ENCODE measurements at places on chromosomes 3 and 15.

- no peak overlapping the region for H3K27ac ChIP-seq
- DNase-seq, result no peak
- no peaks in the 10 kb centered on the region for H3K27me3 ChIP-seq
- no peaks in the 10 kb centered on the region for H3K4me1 ChIP-seq
- no peaks in the 10 kb centered on the region for H3K36me3 ChIP-seq
Measured at GRCh38 chr3:102466001-102466400, 31.2 kb downstream of the ZPLD1 start.

- H3K4me1 ChIP-seq, result no peaks in the 10 kb centered on the region
- no peak for DNase-seq
- no peak overlapping the region for H3K4me3 ChIP-seq
- no peak overlapping the region for H3K27ac ChIP-seq
- H3K36me3 ChIP-seq, result no peaks in the 10 kb centered on the region
- no peaks in the 10 kb centered on the region for H3K27me3 ChIP-seq
Measured at GRCh38 chr3:10389995-10390394, 69.1 kb upstream of the SEC13 start.

GRCh38 chr3:127831723-127832172 lies 9.4 kb upstream of the MGLL start:
- H3K27ac ChIP-seq, result no peak overlapping the region
- no peaks in the 10 kb centered on the region for H3K27me3 ChIP-seq
- H3K36me3 ChIP-seq, result no peaks in the 10 kb centered on the region

DNA sequence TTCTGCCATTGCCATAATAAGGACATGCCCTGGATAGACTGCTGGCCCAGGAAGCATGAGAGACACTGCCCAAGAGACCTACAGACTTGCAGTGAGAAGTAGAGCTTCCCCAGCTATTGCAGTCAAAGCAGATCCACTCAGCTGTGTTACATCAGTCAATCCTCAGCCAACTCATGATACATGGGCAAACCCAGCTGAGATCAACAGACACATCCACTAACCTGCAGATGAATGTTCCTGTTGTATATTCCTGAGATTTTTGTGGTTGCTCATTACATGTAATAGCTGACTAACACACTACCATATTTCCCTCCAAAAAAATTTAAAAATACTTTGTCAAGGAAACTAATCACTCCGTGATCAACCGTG lies 68.6 kb downstream of the DCLK3 start:
- no peak overlapping the region for H3K4me3 ChIP-seq
- no peaks in the 10 kb centered on the region for H3K4me1 ChIP-seq
- H3K27me3 ChIP-seq, result no peaks in the 10 kb centered on the region
- DNase-seq, result no peak
- no peaks in the 10 kb centered on the region for H3K36me3 ChIP-seq
- H3K27ac ChIP-seq, result no peak overlapping the region

- no peaks in the 10 kb centered on the region for H3K27me3 ChIP-seq
- peak overlapping the region; percentile 86 for H3K4me3 ChIP-seq
- H3K27ac ChIP-seq, result peak overlapping the region; percentile 51
- H3K36me3 ChIP-seq, result no peaks in the 10 kb centered on the region
- H3K4me1 ChIP-seq, result peaks cover 11% of the 10 kb centered on the region
- DNase-seq, result no peak
Measured at GRCh38 chr15:31393444-31394091, 66.9 kb downstream of the KLF13 start.

GRCh38 chr3:45679805-45680204 lies 9.4 kb upstream of the SACM1L start:
- no peak for DNase-seq
- no peaks in the 10 kb centered on the region for H3K27me3 ChIP-seq
- peaks cover 8% of the 10 kb centered on the region for H3K4me1 ChIP-seq
- no peak overlapping the region for H3K27ac ChIP-seq

DNA sequence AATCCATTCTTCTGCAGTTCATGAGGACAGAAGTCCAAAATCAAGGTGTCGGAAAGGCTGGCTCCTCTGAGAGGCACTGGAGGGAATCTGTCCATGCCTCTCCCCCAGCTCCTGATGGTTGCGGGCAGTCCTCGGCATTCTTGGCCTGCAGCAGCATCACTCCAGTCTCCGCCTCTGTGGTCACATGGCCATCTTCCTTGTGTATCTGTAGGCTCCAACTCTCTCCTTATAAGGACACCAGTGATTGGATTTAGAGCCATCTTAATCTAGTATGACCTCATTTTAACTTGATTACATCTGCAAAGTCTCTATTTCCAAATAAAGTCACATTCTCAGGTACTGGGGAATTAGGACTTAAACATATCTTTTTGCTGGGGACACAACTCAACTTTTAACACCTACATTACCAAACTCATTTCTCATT lies 56.0 kb upstream of the FLNB start:
- peak overlapping the region; percentile 51 for H3K27ac ChIP-seq
- H3K27me3 ChIP-seq, result no peaks in the 10 kb centered on the region
- DNase-seq, result peak; percentile 78
- H3K4me1 ChIP-seq, result peaks cover 4% of the 10 kb centered on the region
- H3K4me3 ChIP-seq, result no peak overlapping the region
